ENCODE measurements at places on chromosomes 1 and 21.

DNA sequence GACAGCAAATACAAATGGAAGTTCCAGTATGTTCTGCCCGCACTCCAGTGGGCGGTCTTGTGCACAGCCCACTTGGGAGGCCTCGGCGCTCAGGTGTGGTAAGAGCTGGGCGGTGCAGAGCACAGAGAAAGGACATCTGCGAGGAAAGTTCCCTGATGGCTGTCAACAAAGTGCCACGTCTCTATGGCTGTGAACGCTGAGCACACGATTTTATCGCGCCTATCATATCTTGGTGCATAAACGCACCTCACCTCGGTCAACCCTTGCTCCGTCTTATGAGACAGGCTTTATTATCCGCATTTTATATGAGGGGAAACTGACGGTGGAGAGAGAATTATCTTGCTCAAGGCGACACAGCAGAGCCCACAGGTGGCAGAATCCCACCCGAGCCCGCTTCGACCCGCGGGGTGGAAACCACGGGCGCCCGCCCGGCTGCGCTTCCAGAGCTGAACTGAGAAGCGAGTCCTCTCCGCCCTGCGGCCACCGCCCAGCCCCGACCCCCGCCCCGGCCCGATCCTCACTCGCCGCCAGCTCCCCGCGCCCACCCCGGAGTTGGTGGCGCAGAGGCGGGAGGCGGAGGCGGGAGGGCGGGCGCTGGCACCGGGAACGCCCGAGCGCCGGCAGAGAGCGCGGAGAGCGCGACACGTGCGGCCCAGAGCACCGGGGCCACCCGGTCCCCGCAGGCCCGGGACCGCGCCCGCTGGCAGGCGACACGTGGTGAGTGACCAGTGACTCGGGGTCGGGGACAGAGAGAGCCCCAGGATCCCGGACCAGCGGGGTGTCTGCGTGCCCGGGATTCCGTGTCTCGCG lies at the start of gene IL12RB2:
Gene IL12RB2 (plus strand): TSS at position 623 of the 810 bp plus-strand sequence. CDS start 12,496 bp downstream, outside the sequence.
- DNase-seq, result peak; percentile 41

DNA sequence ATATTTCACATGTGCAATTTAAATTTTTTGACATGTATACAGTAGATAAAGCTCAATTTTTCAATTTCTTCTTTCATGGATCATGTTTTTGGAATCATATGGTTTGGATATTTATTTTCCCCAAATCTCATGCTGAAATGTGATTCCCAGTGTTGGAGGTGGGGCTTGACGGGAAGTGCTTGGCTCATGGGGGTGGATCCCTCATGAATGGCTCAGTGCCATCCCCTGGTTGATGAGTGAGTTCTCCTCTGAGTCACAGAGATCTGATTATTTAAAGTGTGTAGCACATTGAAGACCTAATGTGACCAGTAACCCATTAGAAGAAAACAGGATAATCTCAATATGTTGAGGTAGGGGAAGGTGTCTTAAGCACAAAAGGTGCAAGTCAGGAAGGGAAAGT lies 9.1 kb upstream of the IFI16 start:
- no peak for DNase-seq

- peak; percentile 64 for DNase-seq
Observed at GRCh38 chr1:44696789-44697345, 22.4 kb downstream of the ARMH1 start.

- no peak for DNase-seq
Observed at GRCh38 chr1:42845866-42846256, 552 bp upstream of the ZNF691 start.

DNA sequence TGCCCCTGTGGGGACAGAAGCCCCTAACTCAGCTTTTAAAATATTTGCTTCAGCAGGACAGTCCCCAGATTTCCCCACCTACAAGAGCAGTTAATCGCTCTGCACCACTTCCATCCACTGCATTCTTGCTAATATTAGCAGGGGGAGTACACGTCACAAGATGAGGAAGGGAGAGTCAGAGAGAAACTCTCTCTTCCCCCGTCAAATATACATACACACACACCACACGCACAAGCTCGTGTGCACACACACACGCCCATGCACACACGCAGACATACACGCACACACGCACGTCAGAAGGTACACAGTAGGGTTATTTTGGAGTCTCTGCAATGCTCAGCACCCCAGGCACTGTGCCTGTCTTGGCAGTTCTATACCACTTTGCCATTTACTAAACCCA lies 2.1 kb downstream of the CLCA1 start:
- no peak for DNase-seq

DNA sequence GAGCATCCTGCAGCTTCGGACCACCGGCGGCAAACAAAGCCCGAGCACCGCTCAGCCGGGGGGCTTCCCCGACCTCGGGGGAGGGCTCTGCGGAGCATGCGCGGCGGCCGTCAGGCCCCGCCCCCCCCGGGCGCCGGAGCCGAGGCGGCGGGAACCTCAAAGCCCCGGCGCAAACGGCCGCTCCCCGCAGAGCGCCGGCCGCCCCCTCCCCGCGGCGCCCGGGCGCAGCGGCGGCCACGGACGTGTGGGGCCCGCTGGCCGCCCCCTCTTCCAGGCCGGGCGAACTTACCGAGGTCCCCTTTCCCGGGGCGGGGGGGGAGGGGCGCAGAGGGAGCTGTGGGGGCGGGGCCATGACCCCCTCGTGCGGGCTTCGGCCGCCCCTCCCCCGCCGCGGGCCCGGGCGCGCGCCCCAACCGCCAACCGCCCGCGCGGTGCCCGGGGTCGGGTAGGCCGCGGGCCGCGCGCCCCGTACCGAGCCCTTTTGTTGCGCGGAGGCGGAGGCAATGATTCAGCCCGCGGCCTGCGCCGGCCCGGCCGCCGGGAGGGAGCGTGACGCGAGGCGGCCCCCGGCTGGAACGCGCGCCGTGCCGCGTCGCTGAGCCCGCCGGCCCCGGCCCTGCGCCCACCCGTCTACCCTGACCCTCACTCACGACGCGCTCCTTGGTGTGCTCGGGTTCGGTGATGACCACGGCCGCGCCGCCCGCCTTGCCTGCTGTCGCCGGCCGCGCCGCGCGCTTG lies 1.7 kb downstream of the RCC2 start:
- DNase-seq, result peak; percentile 72

DNA sequence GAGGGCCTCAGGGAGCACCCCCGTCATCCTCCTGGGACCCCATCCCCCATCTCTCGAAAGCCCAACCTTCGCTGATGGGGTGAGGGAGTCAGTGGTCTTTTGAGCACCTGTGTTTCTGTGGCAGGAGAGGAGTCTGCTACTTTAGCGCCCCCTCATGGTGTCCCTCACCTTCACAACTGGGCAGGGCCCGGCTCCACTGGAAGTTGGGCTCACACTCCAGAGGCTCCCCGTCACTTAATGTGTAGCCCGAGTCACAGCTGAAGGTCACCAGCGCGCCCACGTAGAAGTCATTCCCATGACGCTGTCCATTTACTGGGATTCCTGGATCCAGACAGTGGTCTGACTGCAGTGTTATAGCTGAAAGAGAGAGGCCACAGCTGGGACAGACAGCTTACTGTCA lies 139.5 kb upstream of the HMGB4 start:
- DNase-seq, result no peak

- no peak for DNase-seq
Observed at GRCh38 chr1:246377625-246378153, 129.4 kb downstream of the SMYD3 start.

DNA sequence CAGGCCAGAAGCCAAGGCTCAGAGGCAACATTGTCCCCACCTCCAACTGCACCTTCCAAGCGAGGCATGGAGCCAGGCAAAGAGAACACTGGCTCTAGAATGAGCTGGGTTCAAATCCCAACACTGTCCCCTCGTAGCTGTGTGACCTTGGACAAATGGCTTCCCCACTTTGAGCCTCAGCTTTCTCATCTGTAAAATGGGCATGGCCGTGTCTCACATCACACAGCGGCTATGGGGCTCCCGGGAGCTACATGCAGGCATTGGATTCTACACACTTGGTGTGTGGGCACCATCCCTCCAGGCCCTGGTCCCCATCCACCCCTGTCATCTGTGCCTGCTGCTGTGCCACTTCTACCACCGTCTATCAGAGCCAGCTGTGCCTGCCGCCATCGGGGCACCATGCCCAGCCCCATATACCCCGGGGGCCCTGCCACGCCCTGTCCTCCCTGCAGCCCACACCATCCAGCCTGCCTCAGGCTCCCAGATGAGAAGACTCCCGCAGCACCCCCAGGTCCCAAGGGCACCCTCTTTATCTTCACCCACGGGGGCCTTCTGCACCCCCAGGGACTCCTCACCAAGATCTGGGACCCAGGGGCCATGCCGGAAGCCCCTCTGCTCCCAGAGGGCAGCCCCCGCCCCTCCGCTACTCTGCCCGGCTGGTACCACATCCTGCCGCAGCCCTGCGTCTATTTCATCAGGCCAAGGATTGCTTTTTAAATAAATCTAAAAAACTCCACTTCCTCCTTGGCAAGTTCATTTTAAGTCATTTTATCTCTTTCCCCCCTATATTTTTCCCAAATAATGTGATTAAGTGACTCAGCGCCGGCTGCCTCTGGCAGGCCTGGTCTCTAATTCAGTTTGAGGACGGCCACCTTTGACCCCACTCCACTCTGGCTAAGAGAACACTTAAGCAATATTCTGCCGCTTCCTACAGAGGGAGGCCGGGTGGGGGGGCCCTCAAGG lies 107.8 kb upstream of the TARDBP start:
- peak; percentile 67 for DNase-seq

- DNase-seq, result no peak
Observed at GRCh38 chr1:219279017-219279770, 105.5 kb downstream of the LYPLAL1 start.

DNA sequence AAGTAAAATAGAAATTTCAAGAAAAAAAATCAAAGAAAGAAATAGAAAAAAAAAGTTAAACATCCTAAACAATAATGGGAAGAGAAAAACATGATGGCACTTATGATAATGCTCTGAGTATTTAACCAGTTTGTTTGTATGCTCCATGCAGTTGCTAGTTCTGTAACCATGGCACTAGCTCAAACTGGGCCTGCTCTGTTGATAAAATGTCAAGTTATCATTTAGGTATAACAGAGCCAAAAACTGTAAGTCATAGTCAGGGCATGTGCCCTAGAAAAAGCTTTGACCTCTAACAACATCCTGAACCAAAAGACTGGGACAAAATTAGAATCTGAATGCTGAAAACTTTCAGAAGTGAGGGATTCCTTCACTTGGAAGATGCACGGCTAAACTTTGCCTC lies 148.9 kb downstream of the KCNT2 start:
- no peak for DNase-seq

- no peak for DNase-seq
Observed at GRCh38 chr1:220748936-220749335, 814 bp downstream of the MTARC2 start.

DNA sequence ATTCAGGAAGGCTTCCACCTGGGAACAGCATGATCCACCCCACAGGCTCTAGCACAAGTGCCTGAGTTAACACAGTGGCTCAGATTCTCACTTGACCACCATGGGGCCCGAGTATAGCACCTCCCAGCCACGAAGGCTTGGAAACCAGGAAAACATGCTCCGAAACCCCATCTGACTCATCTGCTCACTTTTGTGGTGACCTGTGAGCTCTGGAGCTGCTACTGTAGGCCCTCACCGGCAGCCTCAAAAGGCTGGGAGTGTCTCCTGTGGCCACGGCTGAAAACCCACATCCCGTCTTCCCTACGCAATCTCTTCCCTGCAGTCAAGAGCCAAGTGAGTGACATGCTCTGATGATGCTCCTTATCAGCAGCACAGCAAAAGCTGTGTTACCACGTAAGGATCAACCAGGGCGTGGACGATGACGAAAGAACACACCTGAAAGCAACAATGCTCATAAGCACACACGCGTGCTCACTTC lies 81.4 kb downstream of the TGFBR3 start:
- peak; percentile 86 for DNase-seq

GRCh38 chr21:35940074-35940927 lies 120.0 kb downstream of the SETD4 start:
- DNase-seq, result no peak

- no peak for DNase-seq
Observed at GRCh38 chr1:79629414-79629813, 622.9 kb upstream of the ADGRL4 start.

DNA sequence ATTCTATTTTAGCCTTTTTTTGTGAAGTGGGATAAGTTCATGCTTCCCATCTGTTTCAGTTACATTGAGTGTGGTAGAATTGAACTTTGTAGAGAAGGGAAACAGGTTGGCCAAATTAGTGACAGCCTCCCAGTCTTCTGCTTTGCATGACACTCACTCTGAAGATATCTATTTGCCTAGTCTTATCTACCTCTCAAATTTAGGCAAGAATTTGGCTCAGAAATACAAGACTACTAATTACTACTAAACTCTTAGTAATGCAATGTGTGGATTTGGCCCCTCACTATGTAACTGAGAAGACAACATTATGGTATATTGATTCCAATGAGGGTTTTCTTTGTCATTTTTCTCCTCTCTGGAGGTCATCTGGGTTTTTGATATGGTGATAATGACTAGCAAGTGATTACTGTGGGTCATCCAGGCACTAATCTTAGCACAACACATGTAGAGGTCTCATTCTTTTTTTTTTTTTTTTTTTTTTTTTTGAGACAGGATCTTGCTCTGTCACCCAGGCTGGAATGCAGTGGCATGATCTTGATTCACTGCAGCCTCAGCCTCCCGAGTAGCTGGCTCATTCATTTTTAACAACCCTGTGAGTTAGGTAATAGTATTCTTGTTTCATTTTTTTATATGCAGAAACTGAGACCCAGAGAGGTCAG lies 6.3 kb downstream of the FAM20B start:
- DNase-seq, result no peak

DNA sequence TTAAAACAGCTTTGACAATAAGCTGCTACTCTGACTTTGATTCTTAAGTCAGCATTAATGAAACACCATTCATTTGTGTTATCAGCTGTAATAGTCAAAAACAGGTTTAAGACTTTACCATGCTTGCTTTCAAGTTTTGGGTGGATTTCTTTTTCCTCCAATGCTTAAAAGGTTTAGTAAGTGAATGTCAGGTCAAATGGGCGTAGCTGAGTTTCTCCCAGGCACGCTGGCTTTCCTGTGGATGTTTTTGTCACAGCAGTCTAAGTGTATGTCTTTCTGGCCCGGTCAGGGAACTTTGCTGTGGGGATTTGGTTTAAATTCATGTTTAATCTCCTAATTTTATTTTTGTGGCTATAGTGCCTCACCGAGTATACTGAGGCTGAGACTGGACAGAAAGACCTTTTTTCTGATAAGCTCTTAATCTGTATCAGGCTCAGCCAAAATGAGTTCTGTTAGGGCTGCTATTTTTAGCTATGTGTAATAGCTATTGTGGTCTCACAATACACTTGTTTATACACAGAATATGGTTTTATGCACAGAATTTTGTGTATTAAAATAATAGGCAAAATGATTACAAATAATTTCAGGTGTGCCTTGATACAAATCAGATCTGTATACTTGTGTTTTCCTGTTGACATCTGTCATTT lies 292.8 kb downstream of the DISC1 start:
- no peak for DNase-seq

DNA sequence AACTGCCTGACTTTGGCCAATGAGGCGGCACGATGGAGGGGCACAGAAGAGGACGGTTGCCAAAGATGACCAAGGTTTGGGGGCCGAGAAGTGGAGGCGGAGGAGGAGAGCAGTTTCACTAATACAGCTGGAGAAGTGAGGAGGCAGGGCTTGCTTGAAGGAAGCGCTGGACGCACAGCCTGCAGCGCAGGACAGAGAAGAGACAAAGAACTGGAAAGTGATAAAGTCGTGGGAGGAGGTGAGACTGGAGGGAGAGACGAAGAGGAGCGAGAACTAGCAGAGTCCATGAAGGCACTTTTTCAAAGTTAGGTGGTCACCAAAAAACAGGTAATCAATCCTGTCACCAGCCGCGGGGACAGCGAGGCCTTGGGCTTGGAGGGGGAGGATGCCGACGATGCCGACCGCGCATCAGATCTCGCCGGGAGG lies 771 bp downstream of the PACC1 start:
- no peak for DNase-seq

GRCh38 chr1:81582467-81582986 lies 218.2 kb upstream of the ADGRL2 start:
- DNase-seq, result no peak

- no peak for DNase-seq
Observed at GRCh38 chr21:42214081-42214750, 4.7 kb upstream of the ABCG1 start.

Data from CD4-positive, alpha-beta T cell treated with Interleukin-6 for 4 hours (primary cell).